ENCODE measurements at places on chromosomes 7 and 10.
A peak's percentile ranks its signal among the peaks of the same experiment; 100 is the strongest.

DNA sequence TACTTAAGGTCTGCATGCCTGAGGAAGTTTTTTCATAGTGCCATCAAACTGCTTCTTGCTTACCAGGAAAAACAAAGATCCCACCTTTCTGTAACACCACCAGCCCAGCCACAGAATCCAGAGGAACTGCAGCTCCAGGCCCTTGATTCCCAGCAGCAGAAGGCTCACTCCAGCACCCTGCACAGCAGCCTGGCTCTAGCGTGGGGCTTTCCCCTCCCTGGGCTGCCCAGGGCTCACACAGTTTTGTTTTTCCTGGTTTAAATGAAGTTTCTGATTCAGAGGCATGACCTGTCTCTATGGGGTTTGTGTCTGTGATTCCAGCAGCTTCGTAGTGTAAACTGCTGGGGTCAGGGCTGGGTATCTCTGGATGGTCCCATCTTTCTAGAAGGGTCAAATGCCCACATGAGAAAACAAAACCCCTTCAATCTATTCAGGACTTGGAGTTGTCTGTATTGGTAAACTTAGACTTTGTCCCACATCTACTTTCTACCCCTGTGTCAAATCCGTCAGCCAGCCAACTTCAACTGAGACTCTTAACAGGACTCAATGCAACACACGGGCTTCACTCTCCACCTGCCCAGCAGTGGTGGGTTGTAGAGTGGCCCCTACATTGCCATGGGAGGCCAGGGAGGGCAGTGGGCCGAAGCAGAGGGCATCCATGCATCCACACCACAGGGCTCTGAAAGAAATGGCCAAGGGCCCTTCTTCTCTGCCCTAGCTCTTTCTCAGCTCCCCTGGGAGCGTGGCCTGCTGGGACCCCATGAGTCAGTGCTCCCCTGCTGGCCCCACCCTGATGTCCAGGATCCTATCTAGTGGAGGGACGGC is 73.6 kb downstream of the ATXN7L1 start:
- no peak for DNase-seq

DNA sequence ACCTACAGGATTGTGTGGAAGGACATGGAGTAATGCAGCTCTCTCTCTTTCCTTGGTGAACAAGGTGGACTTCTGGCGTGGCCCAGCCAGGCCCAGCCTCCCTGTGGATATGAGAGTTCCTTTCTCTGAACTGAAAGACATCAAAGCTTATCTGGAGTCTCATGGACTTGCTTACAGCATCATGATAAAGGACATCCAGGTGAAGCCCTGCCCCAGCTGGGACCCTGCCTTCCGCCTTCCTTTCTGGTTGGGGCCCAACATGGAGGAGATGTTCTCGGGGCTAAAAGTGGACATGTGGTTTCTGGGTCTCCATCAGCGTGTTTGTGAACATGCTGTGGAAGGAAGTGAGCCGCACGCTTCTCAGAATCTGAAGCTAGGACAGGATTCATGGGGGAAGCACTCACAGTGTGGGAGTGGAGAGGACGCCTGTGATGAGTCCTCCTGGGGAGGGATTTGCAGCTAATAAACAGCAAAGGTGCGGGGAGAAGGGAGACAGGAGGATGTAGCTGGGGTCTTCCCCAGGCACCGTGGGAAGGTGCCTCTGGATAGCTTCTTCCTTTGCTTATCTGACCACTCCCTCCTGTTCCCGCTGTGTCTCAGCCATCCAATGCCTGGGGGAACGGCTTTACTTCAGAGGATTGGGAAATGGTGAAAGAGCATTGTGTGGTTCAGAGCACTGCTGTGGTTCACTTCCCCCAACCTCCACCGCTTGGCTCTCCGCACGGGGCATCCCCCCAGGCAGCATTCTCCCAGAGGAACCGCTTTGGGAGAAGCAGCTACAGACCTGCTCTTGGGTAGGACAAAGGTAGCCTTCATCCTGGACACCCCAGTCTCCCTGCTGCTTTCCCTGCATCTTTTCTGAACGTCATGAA is 5.5 kb downstream of the CPA5 start:
- no peak for DNase-seq

DNA sequence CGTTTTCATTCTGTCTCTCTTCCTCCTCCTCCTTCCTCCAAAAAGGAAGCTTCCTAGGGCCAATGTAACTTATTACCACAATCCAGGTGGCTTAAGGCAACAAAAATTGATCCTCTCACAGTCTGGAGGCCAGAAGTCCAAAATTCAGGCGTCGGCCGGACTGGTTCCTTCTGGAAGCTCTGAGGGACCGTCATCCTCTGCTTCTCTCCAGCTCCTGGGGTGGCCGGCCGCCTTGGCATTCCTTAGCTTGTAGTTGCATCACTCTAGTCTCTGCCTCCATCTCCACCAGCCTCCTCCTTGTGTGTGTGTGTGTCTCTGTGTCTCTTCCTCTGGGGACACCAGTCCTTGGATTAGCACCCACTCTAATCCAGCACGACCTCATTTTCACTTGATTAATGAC is 89.0 kb upstream of the NPTX2 start:
- no peak for DNase-seq

- DNase-seq, result no peak
Observed at GRCh38 chr10:110834629-110835301, 37.0 kb upstream of the PDCD4 start.

DNA sequence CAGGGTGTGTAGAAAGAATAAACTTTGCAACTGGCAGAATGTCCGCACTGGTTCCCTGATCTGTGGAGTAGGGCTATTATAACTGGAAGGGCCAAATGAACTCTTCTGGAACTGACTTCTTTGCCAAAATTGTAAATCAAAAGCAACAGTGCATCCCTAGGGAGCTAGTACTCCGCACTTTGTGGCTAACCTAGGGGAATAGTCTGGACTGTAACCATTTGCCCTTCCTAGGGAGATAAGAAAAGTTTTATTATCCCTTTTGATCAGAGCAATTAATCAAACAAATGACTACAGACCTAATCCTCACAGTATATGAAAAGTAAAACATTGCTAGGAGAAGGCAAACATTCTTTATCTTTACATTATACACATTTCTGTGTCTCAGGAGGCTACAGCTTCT is 45.5 kb upstream of the STEAP1B start:
- no peak for DNase-seq

GRCh38 chr10:13512564-13512963 is 16.2 kb downstream of the BEND7 start:
- DNase-seq, result no peak

DNA sequence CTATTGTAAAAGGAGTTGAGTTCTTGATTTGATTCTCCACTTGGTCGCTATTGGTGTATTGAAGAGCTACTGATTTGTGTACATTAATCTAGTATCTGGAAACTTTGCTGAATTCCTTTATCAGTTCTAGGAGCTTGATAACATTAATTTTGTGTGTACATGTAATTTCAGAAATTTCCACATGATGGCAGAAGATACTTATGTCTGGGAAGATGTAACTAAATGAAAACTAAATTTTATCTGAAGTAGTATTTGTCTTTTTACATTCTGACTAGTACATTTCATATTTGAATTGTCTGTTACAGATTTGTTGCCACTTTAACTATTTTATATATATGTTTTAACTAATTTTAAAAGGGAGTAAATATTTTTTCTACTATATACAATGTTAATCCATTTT is 27.6 kb downstream of the SDHAF3 start:
- DNase-seq, result no peak

DNA sequence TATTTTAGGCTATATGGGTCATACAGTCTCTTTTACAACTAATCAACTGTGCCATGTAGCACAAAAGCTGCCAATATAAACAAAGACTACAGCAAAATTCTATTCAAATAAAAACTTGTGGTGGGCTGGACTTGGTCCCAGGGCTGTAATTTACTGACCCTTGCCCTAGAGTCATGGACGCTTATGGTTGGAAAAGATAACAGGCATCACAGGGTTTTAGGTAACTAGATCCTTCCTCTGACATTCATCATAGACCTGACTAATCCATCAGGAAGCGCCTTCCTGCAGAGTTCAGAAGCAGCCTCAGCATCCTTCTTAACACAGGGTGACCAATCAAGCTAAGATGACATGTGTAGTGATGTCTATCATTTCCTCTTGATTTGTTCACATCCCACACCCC is 40.2 kb upstream of the GPAM start:
- no peak for DNase-seq

- peak; percentile 63 for DNase-seq
Observed at GRCh38 chr7:101094791-101095375, 9.6 kb downstream of the TRIM56 start.

GRCh38 chr10:62424026-62424425 is 49.9 kb downstream of the ZNF365 start:
- no peak for DNase-seq

GRCh38 chr7:158733775-158734494 is 29.3 kb upstream of the NCAPG2 start:
- DNase-seq, result no peak

DNA sequence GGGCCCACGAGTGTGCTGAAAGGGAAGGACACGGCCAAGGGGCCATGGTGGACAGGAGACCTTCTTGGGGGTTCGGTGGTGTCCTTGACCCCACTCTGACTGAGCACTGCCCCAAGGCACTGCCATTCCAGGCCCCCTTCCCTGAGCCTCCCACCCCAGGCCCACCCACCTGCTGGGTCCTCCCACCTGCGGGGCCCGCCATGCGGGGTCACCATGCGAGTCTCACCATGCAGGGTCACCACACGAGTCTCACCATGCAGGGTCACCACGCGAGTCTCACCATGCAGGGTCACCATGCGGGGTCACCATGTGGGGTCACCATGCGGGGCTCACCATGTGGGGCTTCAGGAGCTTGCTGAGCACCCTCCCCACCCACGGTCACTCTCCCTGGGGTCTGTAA is 76.3 kb downstream of the LHPP start:
- DNase-seq, result peak; percentile 8
